Cerebellar nuclear complex (tissue), 1 donor: ENCODE measurements at places on chromosomes 7 and 10.

- DNase-seq = no peak
Measured at GRCh38 chr7:47213276-47213675, 368.6 kb downstream of the TNS3 start.

GRCh38 chr7:143437578-143437977, 5.7 kb upstream of the TAS2R60 start:
- no peak for DNase-seq

DNA sequence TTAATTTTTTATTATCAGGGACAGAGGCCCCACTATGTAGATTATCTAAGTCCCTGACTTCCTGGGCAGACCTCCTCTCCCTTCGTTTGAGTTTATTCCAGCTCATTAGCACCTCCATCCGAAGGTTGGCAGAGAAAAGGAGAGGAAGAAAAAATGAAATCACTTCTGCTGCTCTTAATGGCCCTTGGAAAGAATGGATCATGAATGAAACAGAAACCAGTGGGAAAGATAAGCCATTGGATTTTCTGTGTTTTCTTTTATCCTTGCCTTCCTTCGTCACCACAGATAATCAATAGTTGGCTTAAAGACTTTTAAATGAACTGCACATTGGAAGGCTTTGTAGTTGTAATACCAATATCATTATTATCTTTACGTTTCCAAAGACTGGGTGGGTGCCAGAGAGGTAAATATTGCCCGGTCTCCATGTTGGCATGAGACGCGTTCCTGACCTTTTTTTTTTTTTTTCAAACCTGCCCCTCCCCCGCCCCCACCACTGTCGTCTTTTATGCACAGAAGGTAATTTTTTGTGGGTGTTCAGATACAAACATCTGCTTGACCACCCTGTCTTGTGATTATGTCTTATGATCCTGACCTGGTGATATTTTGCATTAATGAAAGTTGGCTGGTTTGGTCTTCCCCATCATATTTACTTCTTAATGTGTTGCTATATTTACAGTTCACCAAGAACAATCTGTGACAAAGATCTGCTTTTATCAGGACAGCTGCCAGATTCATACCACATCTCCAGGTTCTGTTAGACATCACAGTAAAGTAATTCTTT, 116.8 kb downstream of the ARID5B start:
- DNase-seq = no peak

DNA sequence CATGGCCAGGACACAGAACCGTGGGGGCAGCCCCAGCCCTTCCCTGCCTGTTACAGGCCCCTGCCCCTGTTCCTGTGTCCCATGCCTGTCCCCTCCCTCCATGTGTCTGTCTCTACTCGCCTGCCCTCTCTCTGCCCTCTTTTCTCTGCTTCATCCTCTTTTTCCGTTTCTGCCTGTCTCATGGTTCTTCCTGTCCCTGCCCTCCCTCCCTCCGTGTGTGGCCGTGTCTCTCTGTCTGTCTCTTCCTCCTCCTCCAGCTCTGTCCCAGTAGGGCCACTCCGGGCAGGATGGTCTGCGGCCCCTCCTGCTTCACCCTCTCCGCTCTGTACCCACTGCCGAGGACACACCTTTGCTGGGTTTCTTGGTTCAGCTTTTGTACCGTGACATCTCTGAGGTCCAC, 137.4 kb downstream of the FAM53B start:
- no peak for DNase-seq

DNA sequence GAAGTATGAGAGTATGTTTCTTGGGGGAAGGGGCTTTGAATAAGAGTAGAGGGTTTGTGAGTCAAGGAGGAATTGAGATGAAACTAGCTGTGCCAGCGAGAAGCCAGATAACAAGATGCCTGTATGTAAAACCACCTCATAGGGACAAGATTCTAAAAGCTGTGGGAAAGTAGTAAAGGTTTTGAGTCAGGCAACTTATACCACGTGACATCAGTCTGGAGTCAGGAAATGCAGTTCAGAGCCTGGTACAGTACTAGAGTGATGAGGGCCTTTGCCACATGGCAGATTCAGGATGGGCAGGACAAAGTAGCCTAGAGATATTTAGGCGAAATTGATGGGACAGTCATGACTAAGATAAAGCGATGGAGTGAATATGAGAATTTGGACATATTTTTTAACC, 140.2 kb upstream of the PLXDC2 start:
- no peak for DNase-seq

DNA sequence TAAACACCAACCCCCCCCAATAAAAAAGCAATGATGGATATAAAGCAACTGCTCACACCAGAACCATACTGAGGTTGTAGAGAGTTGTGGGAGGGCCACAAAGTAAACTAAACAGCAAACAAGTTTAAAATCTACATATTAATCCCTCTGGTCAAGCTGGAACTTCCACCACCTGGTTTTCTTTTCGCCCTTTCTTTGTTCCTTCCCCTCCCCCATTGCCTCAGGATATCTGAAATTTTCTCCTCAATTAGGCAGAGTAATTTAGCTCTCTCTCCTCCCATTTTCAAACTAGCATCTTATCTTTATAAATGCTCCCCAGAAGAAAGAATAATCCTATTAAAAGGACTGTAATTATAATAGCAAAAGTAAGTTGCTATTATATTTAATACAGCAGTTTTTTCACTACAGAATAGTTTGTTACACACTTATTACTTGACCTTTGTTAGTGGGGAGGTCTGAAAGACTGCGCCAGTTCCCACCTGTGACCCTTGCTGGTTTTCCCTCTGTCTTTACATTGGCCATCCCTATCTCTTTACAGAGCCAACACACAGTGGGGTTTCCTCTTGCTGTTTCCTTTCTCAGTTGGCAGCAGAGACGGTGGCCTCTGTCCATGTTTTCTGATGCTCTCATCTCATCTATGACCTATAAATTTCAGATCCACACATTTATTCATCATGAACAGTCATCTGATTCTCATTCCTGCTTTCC, 235.4 kb downstream of the RNLS start:
- peak; percentile 75 for DNase-seq

- no peak for DNase-seq
Measured at GRCh38 chr10:10326116-10326515, 691.6 kb upstream of the CELF2 start.

- DNase-seq = no peak
Measured at GRCh38 chr7:50662041-50662694, 97.0 kb upstream of the DDC start.

DNA sequence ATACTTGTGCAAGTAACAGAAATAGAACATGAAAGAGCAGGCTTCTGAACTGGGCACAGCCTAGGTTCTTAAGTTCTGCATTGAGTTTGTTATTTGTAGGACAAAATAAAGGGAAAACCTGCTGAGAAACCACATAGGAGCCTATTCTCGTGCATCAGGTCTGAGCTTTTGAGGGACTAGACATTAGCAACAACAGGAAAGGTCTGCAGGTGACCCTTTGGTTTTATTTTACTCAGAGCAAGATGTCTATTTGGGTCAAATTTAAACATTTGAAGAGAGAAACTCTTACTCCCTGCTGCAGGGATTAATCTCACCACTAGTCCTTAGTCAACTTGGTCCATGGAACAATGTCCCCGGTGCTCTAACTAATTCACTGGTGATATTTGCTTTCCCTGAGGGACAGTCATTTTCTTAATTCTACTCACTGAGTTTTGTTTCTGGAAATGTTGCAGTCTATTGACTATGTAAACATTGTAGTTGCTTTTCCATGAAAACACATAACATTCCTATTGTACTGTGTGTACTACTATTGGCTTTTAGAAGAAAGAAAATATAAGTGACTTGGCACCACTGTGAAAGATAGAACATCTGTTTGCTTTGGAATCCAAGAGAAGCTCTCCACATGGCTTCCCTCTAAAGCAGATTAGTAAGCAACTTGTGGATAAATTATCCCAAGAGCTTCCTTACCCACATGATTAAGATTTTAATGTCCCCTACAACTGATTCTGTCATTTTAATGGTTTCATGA, 108.2 kb downstream of the CHRM2 start:
- no peak for DNase-seq

DNA sequence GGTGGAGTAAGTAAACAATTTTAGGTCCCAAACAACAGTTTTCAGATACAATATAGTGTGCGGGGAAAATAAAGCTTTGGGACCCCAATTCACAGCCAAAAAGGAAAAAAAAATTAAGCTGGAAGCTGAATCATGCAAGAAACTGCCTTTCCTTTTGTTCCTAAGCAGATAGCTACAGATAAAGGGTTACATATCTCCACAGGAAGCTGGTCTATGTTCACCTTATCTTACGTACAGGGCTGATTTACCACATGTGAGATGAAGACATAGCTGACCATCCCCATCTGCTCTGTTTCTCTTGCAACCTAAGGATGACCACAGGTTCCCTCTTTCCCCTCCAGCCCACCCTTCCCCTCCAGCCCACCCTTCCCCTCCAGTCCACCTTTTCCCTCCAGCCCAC, 14.2 kb upstream of the PFKP start:
- DNase-seq = no peak

DNA sequence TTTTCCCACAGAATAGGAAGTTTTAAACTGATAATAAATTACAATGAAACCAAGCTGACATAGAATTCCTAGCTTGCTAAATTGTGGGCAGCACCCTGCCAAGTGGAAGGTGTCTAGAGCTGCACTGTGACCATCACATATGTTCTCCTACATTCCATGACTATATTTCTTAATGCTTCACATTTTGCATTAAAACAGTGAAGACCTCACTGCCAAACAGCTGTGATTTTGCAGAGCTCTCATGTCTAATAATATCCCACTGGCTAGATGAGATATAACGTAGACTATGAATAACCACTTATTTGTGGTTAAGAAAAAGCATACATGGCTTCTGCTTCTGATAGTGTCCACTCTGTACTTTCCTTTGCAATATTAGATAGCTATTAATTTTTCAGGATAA, 228.3 kb upstream of the TEX47 start:
- DNase-seq = no peak

GRCh38 chr7:82985144-82985802, 177.4 kb downstream of the PCLO start:
- DNase-seq = peak; percentile 22

DNA sequence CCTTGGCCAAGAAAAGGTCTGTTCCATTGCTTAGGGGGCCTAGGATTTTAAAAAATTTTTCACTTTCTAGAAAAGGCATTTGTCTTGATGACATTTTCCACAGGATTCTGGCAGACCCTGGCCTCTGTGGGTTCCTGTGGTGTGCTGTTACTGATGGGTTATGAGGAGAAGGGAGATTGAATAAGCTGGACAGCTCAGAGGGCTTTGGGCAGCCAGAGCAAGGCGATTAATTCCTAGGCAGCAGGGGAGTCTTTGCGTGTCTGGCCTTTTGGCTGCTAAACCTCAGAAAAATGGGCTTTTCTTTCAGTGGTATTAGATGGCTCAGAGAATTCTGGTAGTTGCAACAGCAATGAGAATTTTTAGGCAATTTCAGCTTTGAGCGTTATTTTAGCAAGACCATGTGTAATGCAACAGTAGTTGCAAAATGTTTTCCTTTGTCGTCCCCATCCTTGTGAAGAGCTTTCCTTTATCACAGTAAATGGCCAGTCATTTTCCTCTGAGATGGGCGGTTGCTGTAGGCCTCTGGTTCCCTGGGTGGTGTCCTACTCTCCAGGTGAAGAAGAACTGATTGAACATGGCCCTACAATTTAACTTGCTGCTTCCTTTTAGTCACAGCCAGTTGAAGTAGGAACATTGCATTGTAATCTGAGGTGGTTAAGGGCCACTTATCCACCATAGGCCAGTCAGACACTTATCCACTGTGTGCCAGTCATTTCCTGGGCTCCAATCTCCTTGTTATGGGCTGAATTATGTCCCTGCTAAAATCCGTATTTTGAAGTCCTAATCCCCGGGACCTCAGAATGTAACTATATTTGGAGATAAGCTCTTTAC, 43.2 kb downstream of the SH2D4B start:
- DNase-seq = no peak

DNA sequence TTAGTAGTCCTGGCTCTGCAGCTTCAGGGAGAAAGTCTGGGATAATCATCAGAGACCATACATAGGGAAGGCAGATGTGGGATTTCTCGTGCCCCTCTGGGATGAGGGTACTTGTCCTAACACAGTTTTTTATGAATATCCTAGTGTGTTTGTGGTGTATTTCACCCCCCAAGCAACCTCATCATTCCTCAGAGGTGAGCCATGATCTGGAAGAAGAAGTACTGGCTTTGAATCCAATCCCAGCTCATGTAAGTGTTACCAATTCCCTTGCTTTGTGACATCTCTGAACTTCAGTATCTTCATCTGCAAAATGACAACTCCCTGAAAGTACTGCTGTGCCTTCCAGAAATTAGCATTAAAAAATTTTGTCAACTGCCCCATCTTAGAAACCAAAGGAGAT, 347.5 kb upstream of the ZMIZ1 start:
- DNase-seq = no peak

- DNase-seq = no peak
Measured at GRCh38 chr7:55026086-55026790, 7.4 kb downstream of the EGFR start.

GRCh38 chr10:8045726-8046494, 8.6 kb upstream of the GATA3 start:
- DNase-seq = no peak

GRCh38 chr7:79452032-79452494, 1.4 kb downstream of the MAGI2 start:
- DNase-seq = no peak

DNA sequence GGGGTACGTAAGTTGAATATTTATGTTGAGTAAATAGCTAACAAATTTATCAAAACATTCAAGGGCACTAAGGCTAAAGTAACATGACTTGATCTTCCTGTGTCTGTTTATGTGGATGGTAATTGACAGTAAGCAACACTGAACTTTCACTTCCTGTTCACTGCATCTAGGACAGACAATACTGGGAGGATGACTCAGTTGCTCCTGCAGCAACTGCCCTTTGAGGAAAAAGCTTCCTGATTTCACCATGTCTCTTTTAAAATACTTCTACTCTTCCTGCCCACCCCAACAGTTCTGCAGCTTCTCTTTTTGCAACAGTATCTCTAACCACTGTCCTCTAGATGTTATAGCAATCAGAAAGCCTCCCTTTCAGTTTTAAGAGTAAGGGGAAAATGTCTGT, 76.6 kb upstream of the HGF start:
- no peak for DNase-seq

- no peak for DNase-seq
Measured at GRCh38 chr10:74917481-74918077, 91.2 kb downstream of the KAT6B start.
